A172 (cell line): ENCODE measurements at places on chromosomes 6 and 20. TPM values are rescaled to one million over a fixed set of nuclear protein-coding genes. Genes with fewer than 3 reads are reported as not detected.

PRND gene
- total RNA-seq: 0.10 and 0.12 TPM in 2 replicates

MEP1A gene
- total RNA-seq: not detected in 2 replicates

TGM3 gene
- 0.53 TPM in 1 of 2 replicates, not detected in the other for total RNA-seq

OXT gene
- not detected in 2 replicates for total RNA-seq

BTN1A1 gene
- not detected in 2 replicates for total RNA-seq

KCNS1 gene
- not detected in 2 replicates for total RNA-seq

GRM4 gene
- total RNA-seq: 0.96 TPM in 1 of 2 replicates, not detected in the other

CDH26 gene
- total RNA-seq: not detected in 2 replicates
